ENCODE measurements at places on chromosomes 11 and 22.

DNA sequence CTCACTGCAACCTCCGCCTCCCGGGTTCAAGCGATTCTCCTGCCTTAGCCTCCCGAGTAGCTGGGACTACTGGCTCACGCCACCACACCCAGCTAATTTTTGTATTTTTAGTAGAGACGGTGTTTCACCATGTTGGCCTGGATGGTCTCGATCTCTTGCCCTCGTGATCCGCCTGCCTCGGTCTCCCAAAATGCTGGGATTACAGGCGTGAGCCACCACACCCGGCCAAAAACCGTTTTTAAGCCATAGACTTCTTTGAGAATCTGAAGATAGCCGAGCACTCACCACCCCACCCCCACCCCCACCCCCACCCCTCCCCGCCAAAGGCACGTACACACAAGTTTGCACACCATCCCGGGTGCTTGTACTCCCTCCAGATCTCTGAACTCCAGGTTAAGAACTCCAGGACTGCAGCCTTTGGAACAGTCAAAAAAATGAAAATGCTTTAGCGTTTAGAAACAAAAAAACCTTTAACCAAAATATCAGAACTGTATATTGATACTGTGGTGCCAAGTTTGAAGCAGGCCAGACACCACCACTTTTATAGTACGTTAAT, 1.5 kb downstream of the CRKL start:
- DNase-seq, result no peak

DNA sequence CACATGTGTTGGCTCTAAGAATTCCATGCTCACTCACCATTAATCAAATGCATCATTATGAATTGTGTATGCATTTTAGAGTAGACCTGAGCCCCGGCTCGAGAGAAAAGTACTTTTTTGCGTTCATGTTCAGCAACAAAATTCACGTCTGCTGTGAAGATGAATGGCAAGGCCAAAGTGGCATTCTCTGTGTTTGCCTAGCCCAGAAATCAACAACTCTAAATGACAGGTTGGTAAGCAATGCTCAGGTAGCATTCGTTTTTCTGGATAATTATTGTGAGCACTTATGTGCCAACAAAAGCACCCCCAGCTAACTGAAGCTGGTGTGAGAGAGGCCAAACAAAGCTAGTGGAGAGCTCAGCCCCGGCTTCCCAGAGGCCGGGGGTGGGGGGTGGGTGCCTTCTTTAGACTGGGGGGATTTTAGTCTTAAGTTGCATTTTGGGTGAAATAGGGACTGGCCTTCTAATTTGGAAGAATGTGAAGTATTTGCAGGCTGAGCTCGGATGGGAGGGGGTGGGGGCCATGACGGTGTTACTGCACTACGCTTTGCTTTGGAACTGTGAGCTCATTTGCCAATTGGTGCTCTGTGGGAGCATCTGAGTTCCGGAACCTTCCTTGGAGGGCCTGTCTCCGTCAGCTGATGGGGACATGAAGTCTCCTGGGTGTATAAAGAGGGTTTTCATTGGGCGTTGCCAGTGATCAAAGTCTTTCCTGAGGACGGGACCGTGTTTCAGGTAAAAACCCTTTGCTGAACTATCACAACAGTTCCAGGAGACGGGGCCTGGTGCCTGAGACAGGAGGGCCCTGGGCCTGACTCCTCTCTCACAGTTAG, 29.0 kb upstream of the ALX4 start:
- DNase-seq, result no peak

- no peak for DNase-seq
Observed at GRCh38 chr22:47605441-47605840, 843.0 kb downstream of the TBC1D22A start.

DNA sequence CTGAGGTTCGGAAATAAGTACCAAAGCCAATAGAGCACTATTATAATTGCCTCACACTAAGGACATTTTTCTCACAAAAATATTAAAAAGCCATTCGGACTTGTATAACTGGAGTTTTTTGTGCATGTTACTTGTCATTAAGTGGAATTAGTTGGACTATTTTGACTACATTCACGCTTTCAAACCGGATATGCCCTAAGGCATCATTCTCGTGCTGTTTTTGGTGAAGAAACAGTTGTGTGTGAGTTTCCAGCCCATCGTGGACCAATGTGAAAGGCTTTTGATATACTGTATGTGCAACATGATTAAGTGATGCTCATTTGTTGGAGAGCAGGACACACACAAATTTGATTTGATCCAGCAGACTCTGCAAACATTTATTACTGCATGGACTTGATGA, 192.8 kb downstream of the PGR start:
- no peak for DNase-seq

- no peak for DNase-seq
Observed at GRCh38 chr11:65576867-65577755, 1.3 kb downstream of the EHBP1L1 start.

- no peak for DNase-seq
Observed at GRCh38 chr11:126628790-126629621, 273.5 kb downstream of the ST3GAL4 start.

GRCh38 chr22:46897246-46897623, 134.8 kb downstream of the TBC1D22A start:
- DNase-seq, result no peak

- DNase-seq, result no peak
Observed at GRCh38 chr22:27434898-27435297, 366.7 kb downstream of the MN1 start.

DNA sequence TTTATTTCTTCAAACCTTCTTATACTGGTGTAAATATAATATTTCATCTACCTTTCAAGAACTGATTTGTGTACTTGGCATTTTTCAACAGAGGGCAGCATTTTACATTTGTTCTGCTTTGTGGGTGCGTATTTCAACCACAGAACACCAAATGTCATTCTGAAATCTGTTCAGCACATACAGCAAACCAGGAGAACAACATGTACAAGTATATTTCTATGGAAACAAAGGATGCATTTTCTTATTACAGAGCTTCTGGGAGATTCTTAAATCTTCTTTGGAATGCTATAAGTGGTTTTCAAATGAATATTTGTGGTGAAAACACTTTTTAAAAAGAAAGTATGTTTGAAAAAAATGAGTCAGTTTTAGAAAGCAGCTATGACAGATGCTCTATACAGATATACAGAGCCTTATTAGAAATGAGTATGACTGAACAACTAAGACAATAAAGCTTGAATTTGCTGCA, 946.0 kb downstream of the FAM181B start:
- DNase-seq, result no peak

- DNase-seq, result no peak
Observed at GRCh38 chr22:43200555-43200954, 13.6 kb upstream of the TTLL12 start.

DNA sequence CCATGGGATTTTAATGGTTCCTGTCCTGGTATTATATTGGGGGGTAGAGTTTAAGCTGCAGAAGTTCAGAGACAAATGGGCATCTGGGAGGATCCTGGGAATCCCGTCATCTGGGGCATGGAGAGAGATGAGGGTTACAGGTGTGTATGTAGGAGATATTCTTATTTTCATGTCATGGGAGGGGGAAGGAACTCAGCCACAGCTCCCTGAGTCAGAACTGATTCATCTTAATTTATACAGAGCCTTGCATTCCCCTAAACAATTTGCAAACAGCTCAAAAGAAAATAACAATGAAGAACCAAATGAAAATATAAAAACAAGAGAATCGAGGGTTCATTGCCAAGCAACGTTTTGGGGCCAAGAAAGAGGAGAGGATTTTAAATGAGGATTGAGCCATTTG, 155.9 kb upstream of the TBCEL start:
- DNase-seq, result no peak

- DNase-seq, result no peak
Observed at GRCh38 chr11:109247071-109247470, 174.9 kb upstream of the C11orf87 start.

- no peak for DNase-seq
Observed at GRCh38 chr11:106724293-106724892, 293.9 kb downstream of the GUCY1A2 start.

DNA sequence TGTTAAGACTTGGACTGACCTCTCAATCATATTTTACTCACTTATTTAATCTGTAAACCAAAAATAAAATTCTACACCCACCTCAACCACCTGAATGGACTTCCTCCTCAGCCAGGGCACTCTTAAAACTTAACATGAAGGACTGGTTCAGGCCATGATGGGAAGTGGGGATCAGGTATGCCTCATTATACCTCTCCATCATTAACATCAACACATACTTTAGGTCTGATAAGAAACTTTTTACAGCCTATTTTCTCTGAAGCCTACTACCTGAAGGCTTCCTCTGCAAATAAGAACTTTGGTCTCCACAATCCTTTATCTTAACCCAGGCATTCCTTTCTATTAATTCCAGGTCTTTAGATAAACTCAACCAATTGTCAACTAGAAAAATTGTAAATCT, 390.0 kb downstream of the AASDHPPT start:
- DNase-seq, result no peak

- no peak for DNase-seq
Observed at GRCh38 chr11:23679041-23679440, 817.8 kb upstream of the LUZP2 start.
